ENCODE measurements at places on chromosomes 13 and 19. TPM values are rescaled to one million over a fixed set of nuclear protein-coding genes. Genes with fewer than 3 reads are reported as not detected.

DNA sequence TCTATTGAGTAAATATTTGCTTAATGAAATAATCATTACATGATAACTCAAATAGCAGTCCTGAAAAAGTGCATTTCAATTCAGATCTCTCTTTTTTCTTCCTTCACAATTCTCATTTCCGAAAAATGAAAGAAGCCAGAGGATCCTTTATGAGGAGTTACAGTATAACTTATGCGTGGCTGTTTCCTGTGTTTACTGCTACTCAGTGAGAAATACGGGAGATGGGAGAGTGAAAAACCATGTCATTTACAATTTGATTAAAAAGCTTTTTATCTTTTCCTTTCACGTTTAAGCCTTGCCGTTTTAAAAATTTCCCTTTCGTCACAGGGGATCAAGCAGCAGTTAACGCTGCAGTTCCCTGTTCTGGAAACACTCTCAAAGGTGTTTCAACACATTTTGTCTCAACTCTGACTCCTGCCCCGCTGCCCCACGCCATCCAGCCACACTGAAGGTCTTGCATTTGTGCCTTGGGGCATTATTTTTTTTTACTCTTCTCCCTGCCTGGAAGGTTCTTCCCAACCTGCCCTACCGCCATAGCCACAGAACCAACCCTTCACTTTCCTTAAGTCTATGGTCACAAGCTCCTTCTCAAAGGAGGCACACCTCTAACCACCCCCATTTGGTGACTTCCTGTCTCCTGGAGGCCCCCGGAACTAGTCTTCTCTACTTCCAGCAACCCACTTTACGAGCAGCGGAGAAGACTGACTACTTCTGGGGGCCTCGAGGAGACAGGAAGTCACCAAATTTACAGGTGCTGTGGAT is 17.0 kb downstream of the KL start:
- H3K4me1 ChIP-seq, result no peaks in the 10 kb centered on the region
- H3K36me3 ChIP-seq, result no peaks in the 10 kb centered on the region
- H3K27me3 ChIP-seq, result peaks cover 3% of the 10 kb centered on the region

DNA sequence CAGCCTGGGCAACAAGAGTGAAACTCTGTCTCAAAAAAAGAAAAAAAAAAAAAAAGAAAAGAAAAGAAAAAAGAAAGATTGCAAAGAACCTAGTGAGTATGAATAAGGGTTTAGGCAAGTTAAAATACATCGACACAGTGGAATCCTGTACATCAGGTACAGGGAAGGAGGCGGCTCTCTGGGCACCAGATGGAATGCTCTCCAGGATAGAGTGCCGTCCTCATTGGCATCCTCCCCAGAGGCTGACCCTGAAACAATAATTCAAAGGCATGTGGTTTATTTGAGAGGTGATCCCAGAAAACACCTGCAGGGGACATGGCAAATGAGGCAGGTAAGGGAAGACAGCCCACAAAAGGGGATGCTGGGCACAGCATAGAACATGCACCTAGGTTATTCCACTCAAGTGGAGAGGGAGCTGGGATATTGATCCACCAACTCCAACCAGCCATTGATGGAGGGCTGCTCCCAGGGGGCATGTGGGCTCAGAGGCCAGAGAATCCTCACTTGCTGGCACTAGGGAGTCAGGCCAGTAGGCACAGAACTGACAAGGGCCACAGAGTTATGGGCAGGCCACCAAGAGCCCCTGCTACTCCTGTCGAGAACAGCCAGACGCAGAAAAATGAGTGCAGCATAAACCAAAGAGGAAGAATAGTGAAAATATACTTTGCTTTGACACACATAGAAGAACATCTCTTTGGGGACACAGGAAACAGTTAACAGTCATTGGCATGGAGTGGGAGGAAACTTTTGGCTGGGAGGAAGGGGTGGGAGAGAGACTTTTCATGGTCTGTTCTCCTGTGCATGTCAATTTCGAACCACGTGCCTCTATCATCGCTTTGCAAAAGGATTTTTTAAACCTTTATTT is 4.2 kb downstream of the TSPAN16 start:
- H3K36me3 ChIP-seq, result no peaks in the 10 kb centered on the region
- H3K27me3 ChIP-seq, result peaks cover 3% of the 10 kb centered on the region
- no peak overlapping the region for H3K4me3 ChIP-seq
- no peak overlapping the region for H3K27ac ChIP-seq

GRCh38 chr19:34430738-34431625 is 2.8 kb downstream of the UBA2 start:
- DNase-seq, result no peak
- H3K27ac ChIP-seq, result peak overlapping the region; percentile 77
- H3K4me1 ChIP-seq, result peaks cover 16% of the 10 kb centered on the region
- H3K36me3 ChIP-seq, result peaks cover 4% of the 10 kb centered on the region

- H3K27ac ChIP-seq, result no peak overlapping the region
- H3K4me3 ChIP-seq, result no peak overlapping the region
- H3K27me3 ChIP-seq, result no peaks in the 10 kb centered on the region
- DNase-seq, result no peak
- no peaks in the 10 kb centered on the region for H3K4me1 ChIP-seq
Measured at GRCh38 chr13:33434676-33435075, 149.1 kb upstream of the STARD13 start.

GRCh38 chr13:105971738-105972137 is 563.7 kb downstream of the EFNB2 start:
- no peak overlapping the region for H3K27ac ChIP-seq
- DNase-seq, result no peak
- no peak overlapping the region for H3K4me3 ChIP-seq
- H3K36me3 ChIP-seq, result no peaks in the 10 kb centered on the region
- no peaks in the 10 kb centered on the region for H3K27me3 ChIP-seq

Gene KIR3DL3
- not detected for total RNA-seq

Gene ZIM2
- not detected for total RNA-seq

Gene YIPF2
- 53.3 TPM for total RNA-seq

Gene SERP2
- total RNA-seq, result 6.8 TPM

Measured in progenitor cell of endocrine pancreas (in vitro differentiated cells).